Activated T-helper 1 cell treated with anti-CD3 and anti-CD28 coated beads, Interleukin-12 subunit alpha, Interleukin-12 subunit beta, Interleukin-2, Interleukin-4 antibody, amounts not matched to agents 30 ng/mL and 10 ng/mL and 1 ng/mL, durations not matched to agents 14 hours and 24 hours and 36 hours (primary cell): ENCODE measurements at places on chromosomes 4 and X.
A peak's percentile ranks its signal among the peaks of the same experiment; 100 is the strongest.

- H3K36me3 ChIP-seq, result no peaks in the 10 kb centered on the region
- no peak for DNase-seq
- H3K27ac ChIP-seq, result no peak overlapping the region
- no peaks in the 10 kb centered on the region for H3K4me1 ChIP-seq
- no peaks in the 10 kb centered on the region for H3K27me3 ChIP-seq
- no peak overlapping the region for H3K4me3 ChIP-seq
Observed at GRCh38 chr4:75289914-75290582, 224.2 kb downstream of the RCHY1 start.

- H3K36me3 ChIP-seq, result peaks cover 5% of the 10 kb centered on the region
- H3K27ac ChIP-seq, result no peak overlapping the region
- peaks cover 7% of the 10 kb centered on the region for H3K27me3 ChIP-seq
- H3K4me3 ChIP-seq, result no peak overlapping the region
- H3K4me1 ChIP-seq, result peaks cover 20% of the 10 kb centered on the region
Observed at GRCh38 chr4:75634281-75634680, 4.0 kb upstream of the CDKL2 start.

DNA sequence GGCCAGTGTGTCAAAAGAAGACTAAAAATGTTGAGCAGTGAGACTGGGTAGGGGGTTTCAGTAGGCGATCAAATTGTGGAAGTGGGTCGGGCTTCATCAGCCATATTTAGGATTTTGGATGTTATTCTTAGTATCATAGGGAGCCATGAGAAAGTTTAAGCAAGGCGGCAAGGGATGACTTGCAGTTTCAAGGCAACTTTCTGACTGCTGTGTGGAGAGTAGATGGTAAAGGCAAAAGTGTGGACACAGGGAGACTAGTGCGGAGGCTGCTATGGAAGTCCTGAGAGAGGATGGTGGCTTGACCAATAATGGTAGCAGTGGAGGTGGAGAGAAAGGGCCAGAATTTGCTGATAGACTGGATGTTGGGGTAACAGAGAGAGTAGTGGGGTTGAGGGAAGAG lies 15.4 kb downstream of the GK start:
- H3K4me1 ChIP-seq, result peaks cover 6% of the 10 kb centered on the region
- no peak for DNase-seq
- no peak overlapping the region for H3K4me3 ChIP-seq

GRCh38 chr4:37760840-37761239 lies 65.6 kb upstream of the PGM2 start:
- no peaks in the 10 kb centered on the region for H3K36me3 ChIP-seq
- no peak overlapping the region for H3K4me3 ChIP-seq
- peaks cover 18% of the 10 kb centered on the region for H3K4me1 ChIP-seq
- no peak overlapping the region for H3K27ac ChIP-seq
- DNase-seq, result no peak
- H3K27me3 ChIP-seq, result peaks cover 2% of the 10 kb centered on the region

DNA sequence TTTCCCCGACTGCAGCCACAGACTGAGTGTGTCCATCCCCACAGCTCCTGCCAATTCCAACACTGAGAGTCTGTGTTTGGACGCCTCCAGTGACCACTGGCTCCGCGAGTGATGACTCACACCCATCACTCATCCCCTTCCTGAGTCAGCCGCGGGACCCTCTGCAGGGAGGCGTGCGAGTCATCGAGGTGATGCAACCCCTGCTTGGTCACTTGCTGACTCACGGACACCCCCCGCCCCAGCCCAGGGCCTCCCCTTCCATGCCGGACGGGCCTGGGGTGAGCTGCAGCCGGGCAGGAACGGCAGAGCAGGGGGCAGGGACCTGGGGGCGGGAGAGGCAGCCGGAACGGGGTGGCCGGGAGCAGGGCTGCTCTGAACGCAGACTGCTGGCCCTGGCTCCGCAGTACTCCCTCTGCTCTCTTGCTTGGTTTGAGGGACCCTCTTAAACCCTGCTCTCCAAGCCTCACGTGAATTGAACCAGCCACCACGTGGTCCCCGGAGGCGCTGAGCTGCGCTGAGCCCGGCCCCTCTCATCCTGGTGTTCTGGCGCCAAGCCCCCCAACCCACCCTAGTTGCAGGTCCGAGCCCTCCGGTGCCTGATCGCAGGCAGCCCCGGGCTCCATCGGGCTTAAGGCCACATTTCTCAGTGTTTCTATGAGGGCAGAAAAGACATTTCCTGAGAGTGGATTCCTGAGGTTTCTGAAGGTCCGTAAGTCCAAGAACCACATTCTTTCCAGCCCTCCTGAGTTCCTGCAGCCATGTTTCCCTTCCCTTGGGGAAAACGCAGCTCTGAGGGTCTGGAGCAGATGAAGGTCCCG lies 32.4 kb downstream of the FGFRL1 start:
- no peaks in the 10 kb centered on the region for H3K36me3 ChIP-seq
- peaks cover 15% of the 10 kb centered on the region for H3K27me3 ChIP-seq
- no peak for DNase-seq
- no peak overlapping the region for H3K4me3 ChIP-seq
- no peak overlapping the region for H3K27ac ChIP-seq

- H3K27ac ChIP-seq, result no peak overlapping the region
- no peak overlapping the region for H3K4me3 ChIP-seq
- no peaks in the 10 kb centered on the region for H3K36me3 ChIP-seq
- no peaks in the 10 kb centered on the region for H3K27me3 ChIP-seq
- no peak for DNase-seq
- no peaks in the 10 kb centered on the region for H3K4me1 ChIP-seq
Observed at GRCh38 chrX:63922221-63922620, 137.2 kb upstream of the ARHGEF9 start.

- H3K27ac ChIP-seq, result no peak overlapping the region
- no peaks in the 10 kb centered on the region for H3K4me1 ChIP-seq
- H3K4me3 ChIP-seq, result no peak overlapping the region
- no peaks in the 10 kb centered on the region for H3K27me3 ChIP-seq
Observed at GRCh38 chr4:16505726-16506125, 279.5 kb upstream of the TAPT1 start.

DNA sequence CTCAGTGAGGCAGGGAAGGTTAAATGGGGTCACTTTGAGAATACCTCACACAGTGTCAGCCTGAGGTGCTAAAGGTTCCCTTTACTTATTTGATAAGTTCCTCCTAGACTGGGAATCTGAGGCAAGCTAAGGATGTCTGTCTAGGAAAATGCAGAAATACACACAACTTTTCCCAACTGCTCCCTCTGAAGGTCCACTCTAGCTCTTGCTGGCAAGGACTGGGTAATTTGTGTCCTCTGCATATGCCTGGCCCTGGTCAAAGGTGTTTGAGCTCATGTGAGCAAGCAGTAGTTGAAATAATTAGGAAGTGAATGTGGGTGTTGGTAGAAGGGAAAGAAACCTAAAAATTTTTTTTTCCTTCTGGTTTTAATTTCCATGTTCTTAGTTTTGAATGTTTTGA lies 21.3 kb downstream of the TXLNG start:
- DNase-seq, result no peak
- H3K27me3 ChIP-seq, result no peaks in the 10 kb centered on the region
- H3K27ac ChIP-seq, result peak overlapping the region; percentile 6
- peaks cover 14% of the 10 kb centered on the region for H3K4me1 ChIP-seq
- H3K4me3 ChIP-seq, result no peak overlapping the region

- H3K4me3 ChIP-seq, result no peak overlapping the region
- DNase-seq, result no peak
- no peaks in the 10 kb centered on the region for H3K36me3 ChIP-seq
- H3K27me3 ChIP-seq, result no peaks in the 10 kb centered on the region
- no peak overlapping the region for H3K27ac ChIP-seq
- no peaks in the 10 kb centered on the region for H3K4me1 ChIP-seq
Observed at GRCh38 chr4:8384397-8385060, 56.0 kb downstream of the ACOX3 start.

GRCh38 chr4:56511098-56511497 lies 5.5 kb downstream of the ARL9 start:
- no peak overlapping the region for H3K27ac ChIP-seq
- H3K27me3 ChIP-seq, result peaks cover 23% of the 10 kb centered on the region
- H3K4me1 ChIP-seq, result peaks cover 8% of the 10 kb centered on the region
- DNase-seq, result no peak
- H3K4me3 ChIP-seq, result no peak overlapping the region

GRCh38 chr4:39181520-39181904 lies 817 bp upstream of the WDR19 start:
- no peak for DNase-seq
- no peaks in the 10 kb centered on the region for H3K4me1 ChIP-seq
- peaks cover 19% of the 10 kb centered on the region for H3K27me3 ChIP-seq

DNA sequence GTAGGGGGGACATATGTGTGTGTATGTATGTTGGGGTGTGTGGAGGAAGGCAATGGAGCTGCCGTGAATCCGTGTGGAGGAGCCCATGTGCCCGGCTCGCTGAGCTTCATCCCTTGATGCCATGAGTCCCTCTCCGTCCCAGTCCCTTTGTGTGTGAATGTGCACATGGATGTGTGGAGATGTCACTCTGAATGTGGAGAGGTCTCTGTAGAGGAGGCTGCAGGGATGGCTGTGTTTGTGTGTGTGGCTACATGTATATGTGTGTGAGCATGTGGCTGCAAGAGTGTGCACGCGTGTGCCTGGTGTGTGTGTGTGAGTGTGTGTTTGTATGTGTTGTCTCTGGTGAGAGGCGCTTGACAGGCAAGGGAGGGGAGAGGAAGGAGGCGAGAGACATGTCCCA lies 1.3 kb downstream of the DLG3 start:
- peak overlapping the region; percentile 6 for H3K4me3 ChIP-seq
- no peak for DNase-seq
- no peak overlapping the region for H3K27ac ChIP-seq
- peaks cover 4% of the 10 kb centered on the region for H3K4me1 ChIP-seq
- no peaks in the 10 kb centered on the region for H3K36me3 ChIP-seq

- no peaks in the 10 kb centered on the region for H3K4me1 ChIP-seq
- H3K27me3 ChIP-seq, result no peaks in the 10 kb centered on the region
- DNase-seq, result no peak
- no peak overlapping the region for H3K27ac ChIP-seq
- H3K4me3 ChIP-seq, result no peak overlapping the region
- no peaks in the 10 kb centered on the region for H3K36me3 ChIP-seq
Observed at GRCh38 chrX:133089411-133089810, 7.5 kb downstream of the USP26 start.

- no peaks in the 10 kb centered on the region for H3K4me1 ChIP-seq
- H3K27ac ChIP-seq, result no peak overlapping the region
- H3K36me3 ChIP-seq, result no peaks in the 10 kb centered on the region
- H3K4me3 ChIP-seq, result no peak overlapping the region
Observed at GRCh38 chrX:111387470-111388070, 24.4 kb downstream of the DCX start.

DNA sequence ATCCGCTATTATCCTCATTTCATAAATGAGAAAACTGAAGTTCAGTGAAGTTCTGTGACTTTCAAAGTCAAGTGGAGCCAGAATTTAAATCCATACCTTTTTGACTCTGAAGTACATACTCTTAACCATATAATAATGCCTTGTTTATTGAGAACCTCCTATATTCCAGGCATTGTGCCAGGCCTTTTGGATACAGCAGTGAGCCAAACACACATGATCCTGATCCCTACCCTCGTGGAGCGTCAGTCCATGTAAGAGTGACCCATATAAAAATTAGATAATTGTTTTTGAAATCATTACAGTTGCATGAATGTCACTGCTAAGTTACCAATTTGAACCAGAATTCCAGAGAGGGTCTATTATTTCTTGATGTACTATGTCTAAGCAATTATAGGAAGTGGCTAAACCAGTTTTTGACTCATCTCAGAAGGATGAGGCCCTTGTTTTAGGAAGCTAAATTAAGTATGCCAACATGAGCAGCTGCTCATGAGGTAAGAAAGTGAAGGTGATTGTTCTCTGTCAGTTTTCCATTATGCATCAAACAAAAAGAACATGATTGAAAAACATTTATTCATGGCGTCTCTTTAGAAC lies 289.5 kb downstream of the GLUD2 start:
- no peak for DNase-seq
- H3K27me3 ChIP-seq, result no peaks in the 10 kb centered on the region
- H3K4me3 ChIP-seq, result no peak overlapping the region
- no peak overlapping the region for H3K27ac ChIP-seq
- H3K36me3 ChIP-seq, result no peaks in the 10 kb centered on the region

GRCh38 chrX:9171841-9172463 lies 138.0 kb upstream of the FAM9B start:
- no peak for DNase-seq
- H3K27ac ChIP-seq, result no peak overlapping the region
- no peaks in the 10 kb centered on the region for H3K27me3 ChIP-seq
- no peaks in the 10 kb centered on the region for H3K36me3 ChIP-seq
- H3K4me1 ChIP-seq, result no peaks in the 10 kb centered on the region
- H3K4me3 ChIP-seq, result no peak overlapping the region

- DNase-seq, result no peak
- H3K27me3 ChIP-seq, result peaks cover 5% of the 10 kb centered on the region
- H3K4me1 ChIP-seq, result no peaks in the 10 kb centered on the region
- no peak overlapping the region for H3K4me3 ChIP-seq
- H3K36me3 ChIP-seq, result no peaks in the 10 kb centered on the region
- no peak overlapping the region for H3K27ac ChIP-seq
Observed at GRCh38 chr4:140315438-140315837, 58.0 kb upstream of the SCOC start.
